ENCODE measurements at places on chromosomes 6 and 20. TPM values are rescaled to one million over a fixed set of nuclear protein-coding genes. Genes with fewer than 3 reads are reported as not detected.

DNA sequence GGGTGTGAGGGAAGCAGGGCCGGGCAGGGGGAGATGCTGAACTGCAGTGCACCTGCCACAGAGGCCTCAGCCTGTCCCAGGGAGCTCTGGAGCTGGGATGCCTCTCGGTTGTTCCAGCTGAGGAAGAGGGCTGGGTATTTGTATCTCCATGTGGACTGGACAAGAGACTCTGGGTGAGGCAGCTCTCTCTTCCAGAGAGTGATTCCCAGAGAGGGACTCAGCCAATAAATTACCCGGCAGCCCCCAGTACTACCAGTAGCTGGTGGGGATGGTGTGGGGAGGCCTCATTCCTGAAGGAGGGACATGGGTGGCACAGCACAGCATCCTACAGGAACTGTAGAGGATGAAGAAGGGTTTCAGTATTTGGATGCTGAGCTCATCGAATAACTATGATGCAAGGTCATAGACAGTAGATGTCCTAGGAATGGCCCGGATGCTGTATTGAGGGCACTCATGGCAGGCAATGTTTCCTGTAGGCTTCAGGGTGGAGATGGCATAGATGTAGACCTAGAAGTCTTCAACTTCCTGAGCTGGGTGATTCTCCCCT lies 1.4 kb downstream of the FGD2 start:
- peak; percentile 78 for DNase-seq

DNA sequence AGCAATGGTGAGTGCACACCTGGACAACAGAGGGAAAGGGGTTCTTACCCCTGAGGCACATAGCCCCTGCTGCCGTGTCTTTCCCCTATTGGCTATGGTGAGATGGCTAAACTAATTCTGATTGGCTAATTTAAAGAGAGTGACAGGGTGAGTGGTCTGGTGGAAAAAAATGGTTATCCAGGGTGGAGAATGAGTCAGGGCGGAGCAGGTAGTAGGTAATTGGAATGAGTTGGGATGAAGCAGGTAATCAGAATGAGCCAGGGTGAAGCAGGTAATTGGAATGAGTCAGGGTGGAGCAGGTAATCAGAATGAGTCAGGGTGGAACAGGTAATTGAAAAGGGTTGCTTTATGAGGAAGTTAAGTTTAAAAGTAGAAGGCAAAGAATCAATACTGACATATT lies 200.3 kb downstream of the EYA4 start:
- DNase-seq: no peak

GRCh38 chr6:132933090-132933489 lies 118.7 kb downstream of the RPS12 start:
- DNase-seq: no peak

GRCh38 chr6:62942000-62942399 lies 269.3 kb upstream of the FKBP1C start:
- no peak for DNase-seq

GRCh38 chr6:139529420-139529819 lies 155.0 kb upstream of the CITED2 start:
- no peak for DNase-seq

DNA sequence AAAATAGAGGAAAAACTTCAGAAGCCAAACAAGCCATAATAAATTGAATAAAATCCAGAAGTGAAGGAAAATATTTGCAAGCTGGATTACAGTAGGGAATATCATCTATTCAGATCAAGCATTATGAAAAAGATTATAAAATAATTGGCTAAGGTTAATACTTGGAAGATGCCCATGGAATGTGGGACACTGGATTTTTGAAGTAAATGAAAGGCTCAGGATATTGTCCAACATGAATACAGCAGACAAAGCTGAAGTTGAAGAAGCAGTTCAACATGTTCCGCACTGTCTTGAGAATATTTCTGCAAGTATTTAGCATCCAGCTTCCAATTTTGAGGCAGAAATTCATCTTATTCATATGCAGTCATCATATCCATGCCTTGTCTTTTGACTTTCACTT lies 1278.4 kb upstream of the GJE1 start:
- no peak for DNase-seq

PNLDC1 gene
- total RNA-seq: not detected

DNA sequence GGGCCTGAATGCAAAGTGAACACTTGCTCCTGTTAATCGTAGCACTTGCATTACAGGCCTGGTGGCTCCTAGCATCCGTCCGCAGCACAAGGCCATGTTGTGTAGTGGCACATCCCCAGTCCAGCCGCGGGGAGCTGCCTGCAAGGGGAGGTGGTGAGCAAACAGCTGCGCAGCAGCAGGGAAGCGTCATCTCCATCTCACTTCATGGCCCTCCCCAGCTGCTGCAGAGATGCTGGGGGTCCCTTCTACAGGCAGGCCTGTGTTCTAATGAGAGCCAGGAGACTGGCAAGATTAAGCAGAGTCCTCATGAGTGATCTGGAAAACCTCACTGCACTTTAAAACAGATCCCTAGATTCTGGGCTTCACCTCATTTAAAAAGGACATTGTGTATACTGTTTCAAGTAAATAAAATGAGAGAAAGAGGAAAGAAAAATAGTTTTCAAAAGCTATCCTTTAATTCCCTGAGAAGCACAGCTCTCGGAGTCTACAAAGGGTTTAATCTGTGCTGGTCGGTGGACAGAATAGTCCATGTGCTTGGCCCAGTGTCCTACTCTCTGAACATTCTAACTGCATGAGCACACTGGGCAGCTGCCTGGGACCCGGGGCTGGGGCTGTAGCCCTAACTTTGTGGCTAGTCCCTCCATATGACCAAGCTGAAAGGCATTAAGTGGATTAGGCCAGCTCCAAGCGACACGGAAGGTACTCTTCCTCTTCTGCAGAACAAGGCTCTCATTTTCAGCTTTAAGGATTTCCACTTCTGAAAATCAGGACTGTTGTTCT lies 125.8 kb downstream of the LY86 start:
- DNase-seq: no peak
